ENCODE measurements at places on chromosomes 2 and 18. TPM values are rescaled to one million over a fixed set of nuclear protein-coding genes. Genes with fewer than 3 reads are reported as not detected.

GRCh38 chr2:117832905-117833613, 18.6 kb downstream of the DDX18 start:
- no peak for DNase-seq

- no peak for DNase-seq
Observed at GRCh38 chr2:238570391-238570790, 143.7 kb downstream of the ASB1 start.

CD28 gene
- total RNA-seq = 5.5 TPM

DNA sequence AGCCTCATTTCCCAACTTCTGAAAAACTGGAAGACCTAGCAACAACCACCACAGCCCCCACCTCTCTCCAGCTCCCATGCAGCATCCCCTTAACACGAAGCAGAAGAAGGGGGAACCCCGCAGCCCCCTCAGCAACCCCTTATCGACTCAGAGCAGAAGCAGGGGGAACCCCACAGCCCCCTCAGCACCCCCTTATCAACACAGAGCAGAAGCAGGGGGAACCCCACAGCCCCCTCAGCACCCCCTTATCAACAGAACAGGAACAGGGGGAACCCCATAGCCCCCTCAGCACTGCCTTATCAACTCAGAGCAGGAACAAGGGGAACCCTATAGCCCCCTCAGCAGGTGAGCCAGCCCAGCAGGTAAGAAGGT, 6.7 kb downstream of the SLC66A2 start:
- DNase-seq = no peak

- DNase-seq = no peak
Observed at GRCh38 chr2:106126295-106126694, 67.8 kb downstream of the UXS1 start.

DNA sequence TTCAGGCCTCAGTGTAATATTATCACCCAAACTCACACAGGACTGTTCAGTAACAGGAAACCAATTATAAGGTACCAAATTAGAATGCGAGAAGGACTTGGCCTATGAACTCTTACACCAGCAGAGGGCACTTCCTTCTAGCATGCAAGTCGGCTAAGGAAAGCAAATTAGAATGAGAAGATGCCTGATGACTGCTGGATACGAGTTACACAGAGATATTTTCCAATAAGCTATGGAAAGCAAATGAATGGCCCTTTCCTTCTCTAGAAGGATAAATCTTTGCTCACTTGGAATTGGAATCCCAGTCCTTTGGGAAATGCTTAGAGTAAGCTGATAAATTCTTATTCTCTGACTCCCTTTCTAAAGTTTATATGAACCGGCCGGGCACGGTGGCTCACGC, 109.8 kb downstream of the AP1S3 start:
- DNase-seq = no peak

GRCh38 chr2:239870276-239870675, 154.9 kb downstream of the NDUFA10 start:
- DNase-seq = no peak

CCNYL1 gene
- 7.5 TPM for total RNA-seq

GRCh38 chr2:199148076-199148845, 309.5 kb downstream of the SATB2 start:
- no peak for DNase-seq

CDH19 gene
- 4.5 TPM for total RNA-seq

GRCh38 chr2:98757904-98758421, 27.0 kb upstream of the MGAT4A start:
- peak; percentile 69 for DNase-seq

DNA sequence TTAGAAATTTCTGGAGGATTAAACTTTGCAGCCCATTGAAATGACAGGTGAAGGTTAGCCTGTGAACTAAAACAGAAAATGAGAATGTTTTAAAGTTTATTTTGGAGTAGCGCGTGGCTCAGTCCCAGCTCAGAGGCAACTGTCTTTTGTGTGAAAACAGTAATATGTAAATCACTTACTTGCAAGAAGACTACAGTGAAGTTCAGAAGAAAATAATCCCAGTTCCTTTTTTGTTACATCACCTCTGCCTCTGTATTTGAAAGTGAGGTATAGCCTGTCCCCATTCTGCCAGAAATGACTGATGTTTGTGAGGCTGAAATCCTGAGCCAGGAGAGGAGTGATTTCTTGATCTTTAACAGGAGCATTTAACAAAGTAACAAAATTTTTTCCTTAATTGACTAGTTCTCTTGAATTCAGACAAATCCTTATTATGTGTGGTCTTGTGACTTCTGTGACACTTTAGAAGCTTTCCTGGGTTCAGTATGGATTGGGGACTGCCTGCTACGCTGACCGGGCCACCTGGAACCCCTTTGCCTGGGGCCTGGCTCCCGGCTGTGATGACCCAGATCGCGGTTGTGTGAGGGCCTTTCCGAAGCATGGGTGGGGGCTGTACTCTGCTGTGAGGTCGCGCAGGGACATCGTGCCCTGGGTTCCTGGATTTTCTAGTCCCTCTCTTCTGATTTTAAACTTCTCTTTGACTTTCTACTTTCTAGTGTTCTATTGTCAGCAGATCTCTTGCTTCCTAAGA, 24.3 kb downstream of the TRAPPC12 start:
- DNase-seq = no peak

GRCh38 chr2:233679196-233679595, 2.5 kb upstream of the UGT1A7 start:
- no peak for DNase-seq

TWIST2 gene
- total RNA-seq = 60.3 TPM

HOXD10 gene
- 1.8 TPM for total RNA-seq

DNA sequence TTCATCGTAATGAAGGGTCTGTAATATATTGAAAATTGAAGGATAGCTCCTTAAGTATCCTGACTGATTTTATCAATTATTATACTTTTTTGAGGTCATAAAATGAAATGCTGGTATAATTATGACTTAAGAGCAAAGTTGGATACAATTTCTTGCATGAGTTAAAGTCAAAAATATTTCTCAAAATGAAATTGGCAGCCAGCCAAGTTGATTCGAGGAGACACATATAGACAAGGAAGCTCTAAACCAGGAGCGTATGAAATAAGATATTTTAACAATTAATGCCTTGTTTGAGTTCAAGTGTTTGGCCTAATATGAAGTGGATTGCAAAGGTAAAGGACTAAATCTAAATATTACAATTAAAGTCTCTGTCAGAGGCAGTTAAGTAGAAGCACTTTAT, 260.4 kb upstream of the DSEL start:
- no peak for DNase-seq

DNA sequence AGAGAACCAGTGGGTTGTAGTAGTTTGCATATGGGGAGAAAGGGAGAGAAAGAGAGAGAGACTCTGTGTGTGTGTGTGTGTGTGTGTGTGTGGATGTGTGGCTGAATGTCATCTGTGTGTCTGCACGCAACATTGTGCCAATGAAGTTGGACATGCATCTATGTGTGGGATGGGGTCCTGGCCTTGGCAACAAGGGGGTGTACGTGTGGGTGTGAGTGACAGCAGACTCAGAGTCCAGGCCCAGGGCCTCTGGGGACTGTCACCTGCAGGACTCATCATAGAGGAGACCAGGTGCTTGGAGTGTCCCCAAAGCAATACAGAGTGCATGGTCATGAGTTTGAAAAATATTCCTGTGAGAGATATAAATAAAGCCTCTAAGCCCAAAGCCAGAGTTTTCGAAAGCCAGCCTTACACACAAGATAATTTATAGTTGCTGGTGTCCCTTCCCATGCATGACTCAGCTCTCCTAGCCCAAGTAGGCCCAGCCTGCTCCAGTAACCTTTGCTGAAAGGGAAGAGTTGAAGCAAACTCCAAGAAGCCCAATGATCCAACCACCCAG, 59.9 kb downstream of the TNP1 start:
- no peak for DNase-seq

- no peak for DNase-seq
Observed at GRCh38 chr2:239596792-239597191, 196.0 kb upstream of the HDAC4 start.

KIAA2012 gene
- total RNA-seq = 0.10 TPM

DNA sequence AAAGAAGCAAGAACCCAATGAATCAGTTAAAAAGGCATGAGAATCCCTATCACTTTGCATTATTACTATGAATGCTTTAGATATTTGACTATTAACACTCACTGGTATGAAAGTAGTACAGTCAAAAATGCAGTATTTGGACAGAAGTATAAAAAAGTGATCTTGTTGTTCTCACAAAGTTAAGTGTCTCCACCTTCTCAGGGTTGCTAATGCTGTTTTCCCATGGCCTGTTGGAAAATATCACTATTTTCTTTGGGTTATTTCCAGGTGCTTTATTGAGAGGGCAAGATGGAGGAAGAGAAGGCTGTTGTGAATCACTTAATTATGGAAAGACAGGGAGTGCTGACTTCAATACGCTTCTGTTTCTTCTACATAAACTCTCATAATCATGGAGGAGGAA, 13.6 kb upstream of the CREB1 start:
- DNase-seq = no peak

- no peak for DNase-seq
Observed at GRCh38 chr2:228649447-228649846, 468.0 kb upstream of the SPHKAP start.

DNA sequence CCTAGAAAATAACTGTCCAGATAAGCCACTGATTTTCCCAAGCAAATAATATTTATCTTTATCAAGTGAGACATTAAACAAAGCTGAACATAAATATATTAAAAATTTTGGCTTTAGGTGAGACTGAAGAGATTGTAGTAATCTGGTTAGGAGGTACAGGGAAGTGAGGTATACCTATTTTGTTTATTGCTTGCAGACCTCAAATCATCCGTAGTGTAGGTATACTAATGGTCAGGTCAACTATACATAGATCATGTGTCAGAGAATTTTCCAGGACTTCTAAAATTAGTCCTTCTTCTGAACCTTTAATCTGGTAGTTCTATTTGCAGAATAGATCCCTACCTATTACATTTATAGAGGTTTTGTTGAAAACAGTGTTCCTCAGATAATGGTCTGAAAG, 41.5 kb downstream of the SP140 start:
- no peak for DNase-seq

GRCh38 chr2:201254081-201254730, 6.1 kb upstream of the CASP8 start:
- no peak for DNase-seq

RTKN gene
- total RNA-seq = 25.7 TPM

DNA sequence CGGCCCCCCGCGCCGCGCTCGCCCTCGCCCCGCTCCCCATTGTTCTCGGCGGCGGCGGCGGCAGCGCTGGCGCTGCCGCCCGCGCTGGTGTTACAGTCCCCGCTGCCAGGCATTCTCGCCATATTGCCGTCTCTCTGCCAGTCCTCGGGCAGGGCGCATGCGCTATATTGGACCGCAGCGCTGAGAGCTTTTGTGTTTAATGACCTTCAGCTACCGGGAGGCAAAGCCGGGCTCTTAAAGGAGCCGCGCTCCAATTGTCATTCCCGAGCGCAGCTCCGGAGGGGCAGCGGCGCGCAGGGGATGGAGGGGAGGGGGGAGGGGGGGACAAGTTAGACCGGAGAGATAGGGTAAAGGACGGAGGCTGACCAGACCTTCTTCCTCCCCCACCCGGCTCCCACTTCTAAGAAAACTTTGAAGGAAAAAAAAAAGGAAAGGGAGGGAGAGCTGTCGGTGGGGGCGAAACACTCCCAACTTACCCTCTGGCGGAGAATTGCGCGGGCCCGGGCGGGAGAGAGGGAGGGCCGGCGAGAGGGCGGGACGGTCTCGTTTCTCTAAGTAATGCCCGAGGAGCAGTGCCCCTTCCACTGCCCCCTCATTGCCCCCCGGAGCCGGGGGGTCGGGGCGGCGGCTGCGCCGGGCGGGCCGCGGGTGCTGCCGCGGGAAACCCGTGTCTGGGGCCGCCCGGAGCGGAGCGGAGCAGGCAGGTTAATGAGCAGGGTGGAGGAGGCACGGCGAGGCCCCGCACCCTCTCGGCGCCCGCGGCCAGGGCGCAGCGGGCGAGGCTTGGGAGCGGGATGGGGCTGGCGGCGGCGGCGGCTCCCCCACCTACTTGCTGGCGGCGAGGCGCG, at the start of gene KCTD1:
TSS of gene KCTD1 (minus strand) at position 139 of the 848 bp plus-strand sequence. CDS start at position 122, 17 bp downstream.
- DNase-seq = peak; percentile 40

DNA sequence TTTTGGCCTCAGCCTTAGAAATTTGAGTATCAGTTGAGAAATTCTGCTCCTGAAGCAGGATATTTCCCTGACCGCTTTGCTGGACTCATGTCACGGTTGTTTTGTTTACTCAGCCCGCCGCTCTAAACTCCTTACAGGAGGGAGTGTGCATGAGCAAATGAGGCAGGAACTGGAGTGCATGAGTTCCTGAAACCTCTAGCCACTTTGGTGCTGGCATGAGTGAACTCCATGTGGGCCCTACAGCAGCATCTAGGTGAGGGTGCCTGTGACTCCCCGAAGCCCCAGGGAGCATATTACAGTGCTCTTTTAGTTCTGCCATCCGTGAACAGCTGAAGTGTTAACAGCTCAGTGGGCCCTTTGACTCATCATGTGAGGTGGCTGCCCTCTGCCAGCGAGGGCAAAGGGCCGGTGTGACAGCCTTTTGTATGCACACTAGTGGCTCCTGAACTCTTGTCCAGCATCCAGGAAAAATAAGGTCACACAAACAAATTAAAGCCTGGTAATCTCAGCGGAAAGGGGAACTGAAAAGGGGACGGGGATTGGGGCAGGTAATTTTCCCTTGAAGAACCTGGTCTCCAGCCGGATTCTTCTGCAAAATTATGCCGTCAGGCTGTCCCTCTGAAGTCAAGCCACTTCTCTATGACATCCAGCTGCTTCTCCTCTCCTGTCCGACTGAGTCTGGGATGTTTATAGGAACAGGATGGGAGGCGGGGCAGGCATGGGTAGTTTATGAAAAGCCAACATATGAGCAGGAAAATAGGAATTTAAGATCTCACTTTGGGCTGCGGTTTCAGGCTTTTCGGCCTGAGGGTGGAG, 1668.7 kb downstream of the SUCLG1 start:
- DNase-seq = no peak

- DNase-seq = no peak
Observed at GRCh38 chr18:49685231-49685942, 123.5 kb downstream of the LIPG start.

DNA sequence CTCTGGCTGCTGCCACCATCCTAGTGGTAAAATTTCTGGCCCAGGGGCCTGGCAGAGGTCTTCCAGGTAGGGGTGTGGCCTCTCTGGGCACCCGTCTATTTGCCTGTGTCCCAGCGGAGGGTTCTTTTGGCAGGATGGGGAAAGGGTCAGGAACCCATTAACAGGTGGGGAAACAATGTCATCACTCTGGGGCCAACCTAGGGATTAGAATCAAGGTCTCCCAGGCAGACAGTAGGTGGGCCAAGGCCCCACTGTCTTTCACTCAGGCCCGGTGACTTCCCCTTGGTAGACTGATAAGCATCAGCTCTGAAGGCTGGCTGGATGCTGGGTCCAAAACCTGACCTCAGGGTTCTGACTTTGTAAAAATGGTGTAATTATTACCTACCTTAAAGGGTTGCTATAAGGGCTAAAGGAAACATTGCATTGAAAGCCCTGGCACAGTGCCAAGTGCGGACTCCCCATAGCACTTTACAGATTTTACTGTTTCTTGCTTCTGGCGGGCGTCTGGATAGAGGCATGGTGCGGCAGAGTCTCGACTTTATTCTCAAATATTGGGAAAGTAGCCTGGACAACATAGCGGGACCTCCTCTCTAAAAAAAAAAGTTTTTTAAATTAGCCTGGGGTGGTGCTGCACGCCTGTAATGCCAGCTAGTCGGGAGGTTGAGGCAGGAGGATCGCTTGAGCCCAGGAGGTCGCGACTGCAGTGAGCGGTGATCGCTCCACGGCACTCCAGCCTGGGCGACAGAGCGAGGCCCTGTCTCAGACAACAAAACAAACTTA, 2.2 kb downstream of the LBX2 start:
- no peak for DNase-seq

IL36G gene
- 4.4 TPM for total RNA-seq

ELAC1 gene
- 3.5 TPM for total RNA-seq
